ENCODE measurements at places on chromosomes 3 and 15.

GRCh38 chr3:113952921-113953320, 5.1 kb downstream of the ZDHHC23 start:
- no peak for DNase-seq

DNA sequence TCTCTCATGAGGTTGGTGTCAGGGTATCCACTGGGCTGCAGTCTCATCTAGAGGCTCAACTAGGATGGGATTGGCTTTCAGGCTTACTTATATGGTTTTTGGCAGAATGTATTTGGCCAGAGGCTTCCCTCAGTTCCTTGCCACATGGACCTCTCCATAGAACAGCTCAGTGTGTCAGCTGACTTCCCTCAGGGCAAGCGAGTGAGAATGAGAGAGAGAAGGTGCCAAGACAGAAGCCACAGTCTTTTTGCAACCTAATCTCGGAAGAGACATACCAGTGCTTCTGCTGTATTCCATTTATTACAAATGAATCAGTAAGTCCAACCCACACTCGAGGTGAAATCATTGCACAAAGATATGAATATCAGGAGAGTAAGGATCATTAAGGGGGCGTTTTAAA, 129.2 kb downstream of the CCNL1 start:
- no peak for DNase-seq

DNA sequence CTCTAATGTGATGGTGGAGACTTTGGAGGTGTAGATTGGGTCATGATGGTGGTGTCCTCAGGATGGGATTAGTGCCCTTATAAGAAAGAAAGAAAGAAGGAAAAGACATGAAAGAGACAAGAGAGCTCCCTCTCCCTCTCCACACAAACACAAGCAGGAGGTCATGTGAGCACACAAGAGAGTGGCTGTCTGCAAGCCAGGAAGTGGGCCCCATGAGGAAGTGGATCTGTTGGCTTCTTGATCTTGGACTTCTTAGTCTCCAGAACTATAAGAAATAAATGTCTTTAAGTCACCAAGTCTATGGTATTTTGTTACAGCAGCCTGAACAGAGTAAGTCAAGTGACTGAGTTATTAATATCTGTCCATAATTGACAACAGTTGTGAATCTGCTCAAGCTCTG, 17.1 kb downstream of the IQCB1 start:
- DNase-seq = no peak

DNA sequence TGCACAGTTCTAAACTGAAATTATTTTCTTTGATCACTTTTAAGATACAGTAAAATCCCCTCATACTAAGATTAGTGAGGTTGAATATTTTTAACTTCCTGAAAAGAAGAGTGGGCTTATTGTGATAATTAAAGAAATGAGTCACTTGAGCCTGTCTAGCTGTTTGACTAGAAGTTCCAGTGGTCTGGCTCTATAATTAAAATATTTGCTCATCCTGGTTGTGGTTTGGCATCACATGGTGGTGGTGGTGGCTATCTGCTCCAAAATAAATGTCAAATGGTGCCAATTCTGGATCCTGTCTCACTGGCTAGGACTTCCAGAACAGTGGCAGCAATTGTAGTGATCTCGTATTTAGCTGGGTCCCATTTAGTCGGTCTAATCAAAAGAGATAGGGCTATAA, 8.6 kb upstream of the TEX9 start:
- no peak for DNase-seq

- no peak for DNase-seq
Measured at GRCh38 chr15:34942363-34942762, 27.2 kb downstream of the AQR start.

All from NCI-H2171 (cell line).